ENCODE measurements at places on chromosomes 13 and 19. TPM values are rescaled to one million over a fixed set of nuclear protein-coding genes. Genes with fewer than 3 reads are reported as not detected.

DNA sequence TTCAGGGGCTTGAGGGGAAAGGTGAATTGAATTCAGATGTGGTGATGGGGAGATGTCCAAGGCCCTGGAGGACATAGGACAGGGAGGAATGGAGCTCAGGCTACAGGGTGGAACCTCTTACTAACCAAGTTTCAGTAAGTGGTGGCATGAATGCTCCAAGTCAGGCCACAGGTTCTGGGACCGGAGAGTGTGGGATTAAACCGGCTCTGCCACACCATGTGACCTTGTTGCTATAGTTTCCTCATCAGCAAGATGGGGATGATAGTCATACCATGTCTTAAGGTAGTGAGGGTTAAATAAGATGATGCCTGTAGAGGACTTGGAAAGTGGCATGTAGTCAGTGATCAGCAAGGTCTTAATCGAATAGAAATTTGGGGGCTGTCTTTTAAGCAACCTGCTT, 16.3 kb downstream of the GPR183 start:
- DNase-seq = no peak
- no peak overlapping the region for H3K4me3 ChIP-seq
- H3K4me1 ChIP-seq = peaks cover 29% of the 10 kb centered on the region
- no peak overlapping the region for H3K27ac ChIP-seq
- no peaks in the 10 kb centered on the region for H3K27me3 ChIP-seq

Gene LRG1
- total RNA-seq = 14.9 TPM

DNA sequence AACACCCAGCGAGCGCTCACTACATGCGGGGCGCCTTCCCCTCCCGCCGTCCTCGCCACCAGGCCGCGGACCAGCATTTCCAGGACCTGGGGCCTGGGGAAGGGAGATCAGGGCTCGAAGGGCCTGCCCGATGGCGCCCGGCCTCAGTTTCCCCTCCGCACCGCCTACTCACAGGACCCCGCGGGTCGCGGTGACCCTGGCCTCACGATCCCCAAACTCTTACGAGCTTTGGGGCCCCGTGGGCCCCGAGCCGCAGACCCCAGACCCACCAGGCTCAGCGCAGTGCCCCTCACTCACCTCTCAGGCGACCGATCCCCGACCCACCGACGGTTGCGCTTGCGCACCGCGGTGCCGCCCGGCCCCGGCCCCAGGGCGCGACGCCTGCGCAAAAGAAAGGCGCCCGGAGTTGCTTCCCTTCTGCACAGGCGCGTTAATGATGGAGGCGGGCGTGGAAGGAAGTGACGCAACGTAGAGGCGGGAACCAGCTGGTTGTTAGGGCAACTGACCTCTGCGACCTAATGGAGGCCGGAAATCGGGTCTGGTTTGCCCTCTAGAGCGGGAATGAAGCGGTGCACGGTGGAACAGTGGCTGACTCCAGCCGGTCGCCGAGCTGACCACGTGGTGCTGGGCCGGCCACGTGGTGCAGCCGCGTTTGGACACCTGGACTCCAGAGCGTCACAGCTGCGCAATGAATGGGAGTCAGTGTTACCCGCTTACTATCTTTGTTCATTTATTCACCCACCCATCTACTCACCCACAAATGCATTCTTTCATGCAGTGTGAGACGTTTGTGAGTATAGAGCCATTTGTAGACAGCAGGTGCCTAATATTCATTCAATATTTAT, at the start of gene SGTA:
TSS of gene SGTA (minus strand) at position 338 of the 845 bp plus-strand sequence. CDS start 14,205 bp downstream, outside the sequence.
- H3K27me3 ChIP-seq = no peaks in the 10 kb centered on the region
- H3K36me3 ChIP-seq = no peaks in the 10 kb centered on the region
- peak; percentile 98 for DNase-seq
- H3K4me1 ChIP-seq = peaks cover 50% of the 10 kb centered on the region
- peak within 1 kb of the TSS; percentile 93 for H3K27ac ChIP-seq

- peaks cover 7% of the 10 kb centered on the region for H3K36me3 ChIP-seq
- H3K4me3 ChIP-seq = peak within 1 kb of the TSS; percentile 53
- no peaks in the 10 kb centered on the region for H3K27me3 ChIP-seq
These were observed at the start of gene GDF15 for GRCh38 chr19:18385675-18386542. TSS of gene GDF15 (plus strand) at chr19:18386158. CDS start at chr19:18386190, 32 bp downstream.

DNA sequence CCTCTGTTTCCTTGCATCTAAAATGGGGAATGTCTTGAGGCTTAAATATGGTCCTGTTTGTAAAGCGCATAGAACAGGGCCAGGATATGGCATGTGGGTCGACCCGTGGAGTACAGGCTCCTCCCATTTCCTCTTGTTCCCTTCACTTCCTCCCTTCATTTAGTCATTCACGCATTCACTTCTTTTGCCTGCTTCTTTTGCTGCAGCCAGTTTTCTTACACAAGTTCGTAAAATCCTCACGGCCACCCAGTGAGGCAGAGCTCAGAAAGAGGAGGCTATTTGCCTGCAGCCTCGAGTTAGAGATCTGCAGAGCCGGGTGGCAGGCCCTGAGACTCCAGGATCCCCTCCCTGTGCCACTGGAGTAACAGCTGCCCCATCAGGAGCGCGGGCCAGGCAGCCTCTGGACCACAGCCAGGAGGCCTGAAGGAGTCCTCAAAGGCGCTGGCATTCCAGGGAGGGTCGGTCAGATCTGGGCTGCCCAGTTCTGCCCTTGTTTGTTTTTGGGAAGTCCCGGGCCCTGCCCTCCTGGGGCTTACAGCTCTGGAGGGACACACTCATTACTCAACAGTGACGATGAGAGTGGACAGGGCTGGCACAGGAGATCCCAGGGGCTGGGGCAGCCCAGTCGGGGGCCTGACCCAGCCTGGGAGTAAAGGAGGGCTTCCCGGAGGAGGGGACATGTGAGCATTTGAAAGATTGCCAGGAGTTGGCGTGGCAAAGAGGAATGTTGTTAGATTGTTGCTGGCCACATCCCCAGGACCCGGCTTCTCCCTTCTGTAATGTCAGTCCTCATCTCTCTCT, 4.6 kb downstream of the PPP5C start:
- peak; percentile 85 for DNase-seq
- H3K4me1 ChIP-seq = peaks cover 50% of the 10 kb centered on the region
- H3K27me3 ChIP-seq = no peaks in the 10 kb centered on the region
- peak overlapping the region; percentile 17 for H3K4me3 ChIP-seq
- H3K27ac ChIP-seq = peak overlapping the region; percentile 79

DNA sequence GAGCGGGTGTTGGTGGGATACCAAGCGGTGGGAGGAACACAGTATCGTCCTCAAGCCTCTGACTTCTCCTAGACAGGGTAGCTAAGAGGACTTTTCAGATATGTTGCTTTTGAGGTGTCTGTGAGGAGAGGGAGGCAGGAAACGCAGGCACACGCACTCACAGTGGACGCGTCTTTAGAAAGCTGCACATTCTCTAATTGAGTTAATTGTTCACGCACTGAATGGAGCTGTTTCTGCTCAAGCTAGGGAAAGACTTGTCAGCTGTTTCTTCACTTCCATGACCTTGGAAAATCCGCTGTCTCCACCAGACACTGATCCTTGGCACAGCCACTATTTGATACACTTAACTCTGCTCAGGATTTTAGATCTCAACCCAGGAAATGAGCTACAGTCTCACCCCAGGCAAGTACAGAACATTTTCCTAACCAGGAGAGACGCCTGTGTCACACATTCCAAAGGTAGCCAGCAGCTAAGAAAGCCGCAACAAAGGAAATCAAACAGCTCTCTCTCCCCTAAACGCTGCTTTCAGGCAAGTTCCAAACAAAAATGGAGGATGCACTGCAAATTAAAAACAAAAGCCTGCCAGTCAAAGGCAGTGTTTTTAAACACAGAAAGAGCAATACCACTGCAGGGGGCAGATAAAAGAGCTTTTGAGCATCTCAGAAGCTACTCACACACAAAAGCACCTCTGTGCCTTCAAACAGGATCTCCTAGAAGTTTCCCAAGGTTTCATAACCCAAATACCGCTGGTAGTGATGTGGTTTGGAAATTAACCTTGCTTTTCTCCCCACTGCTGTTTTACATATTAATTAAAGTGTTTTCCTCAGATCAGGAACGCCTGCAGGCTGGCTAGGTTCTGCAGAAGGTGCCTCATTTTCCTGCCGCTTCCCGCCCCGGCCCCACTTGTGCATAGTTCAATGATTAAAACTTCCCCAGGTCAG, 57.3 kb downstream of the IRS2 start:
- H3K27ac ChIP-seq = no peak overlapping the region
- H3K4me3 ChIP-seq = no peak overlapping the region
- no peak for DNase-seq
- H3K4me1 ChIP-seq = no peaks in the 10 kb centered on the region
- H3K36me3 ChIP-seq = no peaks in the 10 kb centered on the region
- H3K27me3 ChIP-seq = peaks cover 8% of the 10 kb centered on the region
